ENCODE measurements at places on chromosomes 1 and 21. TPM values are rescaled to one million over a fixed set of nuclear protein-coding genes. Genes with fewer than 3 reads are reported as not detected.

CD164L2 gene
- total RNA-seq = not detected

- DNase-seq = no peak
These were observed 246.3 kb downstream of the FGGY start for GRCh38 chr1:59543211-59543668.

GRCh38 chr1:230563591-230563990 lies 78.7 kb upstream of the COG2 start:
- no peak for DNase-seq

DNA sequence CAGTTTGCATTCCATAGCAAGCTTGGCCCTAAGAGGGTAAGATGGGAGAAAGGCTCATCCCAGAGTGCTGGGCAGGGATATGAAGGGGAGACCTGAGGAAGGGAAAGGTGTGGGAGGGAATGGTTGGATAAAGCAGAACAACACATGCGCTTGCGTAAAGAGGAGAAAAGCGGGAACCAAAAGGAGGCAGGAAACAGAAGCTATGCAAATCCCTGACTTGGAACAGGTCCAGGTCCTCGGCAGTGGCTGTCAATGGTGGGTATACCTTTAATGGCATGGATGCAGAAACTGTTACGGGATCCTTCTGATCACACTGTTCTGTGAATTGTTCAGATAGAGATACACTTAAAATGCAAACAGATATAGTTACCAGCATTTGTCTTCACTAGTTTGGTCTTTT lies 455.6 kb downstream of the SIPA1L2 start:
- no peak for DNase-seq

NUP210L gene
- not detected for total RNA-seq

RAD54L gene
- 1.6 TPM for total RNA-seq

GRCh38 chr1:228353601-228354371 lies 52.8 kb downstream of the TRIM11 start:
- DNase-seq = no peak

LDLRAD1 gene
- not detected for total RNA-seq

Measured in heart right ventricle (tissue), 16 donors.